ENCODE measurements at places on chromosomes 4 and X. TPM values are rescaled to one million over a fixed set of nuclear protein-coding genes. Genes with fewer than 3 reads are reported as not detected.

Gene RTL9
- total RNA-seq: not detected

DNA sequence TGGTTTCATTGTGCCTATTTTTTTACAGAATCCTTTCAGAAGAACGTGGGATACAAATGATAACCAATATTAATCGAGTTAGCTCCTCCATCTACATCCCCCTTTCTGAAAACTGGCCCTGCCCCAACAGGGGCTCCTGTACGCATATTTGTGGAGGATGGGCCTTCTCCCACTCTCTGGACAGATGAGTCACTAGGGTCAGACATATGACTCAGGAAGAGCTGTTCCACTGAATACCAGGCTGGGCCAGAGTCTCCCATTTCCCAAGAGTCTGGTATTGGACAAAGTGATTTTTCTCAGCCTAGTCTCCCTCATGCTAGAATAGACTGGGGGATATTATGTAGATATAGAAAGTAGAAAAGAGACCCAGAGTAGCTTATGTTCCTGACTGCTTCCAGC is 142.4 kb downstream of the TSPAN5 start:
- no peak overlapping the region for H3K4me3 ChIP-seq
- H3K27me3 ChIP-seq: no peaks in the 10 kb centered on the region
- peaks cover 25% of the 10 kb centered on the region for H3K4me1 ChIP-seq
- H3K27ac ChIP-seq: no peak overlapping the region
- no peaks in the 10 kb centered on the region for H3K36me3 ChIP-seq

Gene TCEAL7
- not detected for total RNA-seq

Gene PAGE5
- total RNA-seq: not detected

Gene CTAG2
- not detected for total RNA-seq

- no peak for DNase-seq
- no peak overlapping the region for H3K4me3 ChIP-seq
- H3K36me3 ChIP-seq: no peaks in the 10 kb centered on the region
- H3K27me3 ChIP-seq: peaks cover 2% of the 10 kb centered on the region
- no peaks in the 10 kb centered on the region for H3K4me1 ChIP-seq
These were observed 90.5 kb downstream of the STOX2 start for GRCh38 chr4:183995570-183995969.

Gene PF4V1
- 3.0 TPM for total RNA-seq

Data from CD4-positive, CD25-positive, alpha-beta regulatory T cell (primary cell).